ENCODE measurements at places on chromosomes 11 and 22.

DNA sequence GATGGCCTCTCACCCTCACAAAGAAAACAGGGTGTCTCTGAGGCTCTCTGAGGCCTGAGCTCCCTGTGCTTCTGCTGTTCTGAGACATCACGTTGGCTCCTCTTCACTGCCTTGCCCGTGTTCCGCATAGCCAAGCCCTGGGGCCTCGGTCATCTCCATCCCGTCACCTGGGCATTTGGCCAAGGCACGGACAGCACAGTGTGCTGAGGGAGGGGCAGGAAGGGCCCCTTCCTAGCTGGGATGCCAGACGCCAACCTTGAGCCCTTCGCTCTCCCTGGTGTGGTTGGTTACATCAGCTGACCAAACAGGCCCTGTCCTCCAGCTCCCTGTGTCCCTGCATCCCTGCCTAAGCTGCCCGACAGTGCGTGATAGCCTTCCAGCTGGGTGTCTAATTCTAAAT is 25.9 kb downstream of the MOV10L1 start:
- no peak for DNase-seq

- DNase-seq: no peak
These were observed 7.3 kb upstream of the GTSE1 start for GRCh38 chr22:46289244-46289891.

- peak; percentile 33 for DNase-seq
These were observed 23.4 kb downstream of the KRTAP5-5 start for GRCh38 chr11:1652771-1653540.

GRCh38 chr11:66221012-66221411 is 47.4 kb upstream of the RAB1B start:
- no peak for DNase-seq
